ENCODE measurements at places on chromosomes 5 and 9. TPM values are rescaled to one million over a fixed set of nuclear protein-coding genes. Genes with fewer than 3 reads are reported as not detected.

SH3PXD2B gene
- total RNA-seq = 15.3 TPM

PIP5K1B gene
- total RNA-seq = 50.1 TPM

P4HA2 gene
- 78.4 TPM for total RNA-seq

ARID3C gene
- total RNA-seq = not detected

PCDHGA3 gene
- 5.8 TPM for total RNA-seq

MAPKAP1 gene
- total RNA-seq = 98.0 TPM

FLT4 gene
- 8.2 TPM for total RNA-seq

SLC45A2 gene
- 0.15 TPM for total RNA-seq

GPR151 gene
- not detected for total RNA-seq

ZNF782 gene
- 3.3 TPM for total RNA-seq

PCAT7 gene
- total RNA-seq = not detected

DAPK1 gene
- 19.9 TPM for total RNA-seq

ABO gene
- total RNA-seq = 1.7 TPM

HRH2 gene
- total RNA-seq = 20.0 TPM

CXCL14 gene
- 11.2 TPM for total RNA-seq

KIF12 gene
- not detected for total RNA-seq

SLC36A3 gene
- not detected for total RNA-seq

GNA14 gene
- total RNA-seq = 5.5 TPM

SERF1A gene
- 3.6 TPM for total RNA-seq

KLF4 gene
- total RNA-seq = 66.9 TPM

PCDHB4 gene
- total RNA-seq = 1.6 TPM

LCN15 gene
- total RNA-seq = 1.1 TPM

C5orf52 gene
- total RNA-seq = not detected

TMEM167A gene
- total RNA-seq = 59.4 TPM

All from left cardiac atrium (tissue), 4 donors.